Stimulated activated CD4-positive, alpha-beta T cell treated with anti-CD3 and anti-CD28 coated beads, Interleukin-2, amount 100 ng/mL, for 24 hours (primary cell): ENCODE measurements at places on chromosomes 13 and 19.

GRCh38 chr19:8307400-8307964, 676 bp downstream of the CD320 start:
- DNase-seq: peak; percentile 24

DNA sequence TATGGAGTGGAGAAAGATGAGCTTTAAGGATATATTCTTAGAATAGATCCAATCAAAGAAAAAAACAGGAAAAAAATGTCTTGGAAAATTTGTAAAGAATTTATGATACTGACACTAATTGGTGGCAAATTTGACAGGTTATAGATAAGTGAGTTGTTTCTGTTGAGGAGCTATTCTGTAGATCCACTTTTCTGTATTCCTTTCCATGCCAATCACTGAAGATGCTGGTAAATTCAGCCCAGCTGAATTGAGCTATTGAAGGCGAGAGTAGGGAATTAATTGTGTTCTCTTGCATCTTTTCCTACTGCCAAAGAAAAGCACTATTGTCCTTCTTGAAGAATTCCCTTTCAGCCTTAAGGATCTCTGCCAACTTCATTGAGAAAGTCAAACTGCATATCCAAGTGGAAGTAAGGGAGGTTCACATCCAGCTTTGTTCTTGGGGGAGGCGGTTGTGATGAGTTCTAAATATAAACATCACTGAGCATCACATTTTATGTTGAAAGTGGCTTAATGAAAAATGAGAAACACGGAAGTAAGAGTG, 113.1 kb downstream of the PCDH9 start:
- DNase-seq: no peak

DNA sequence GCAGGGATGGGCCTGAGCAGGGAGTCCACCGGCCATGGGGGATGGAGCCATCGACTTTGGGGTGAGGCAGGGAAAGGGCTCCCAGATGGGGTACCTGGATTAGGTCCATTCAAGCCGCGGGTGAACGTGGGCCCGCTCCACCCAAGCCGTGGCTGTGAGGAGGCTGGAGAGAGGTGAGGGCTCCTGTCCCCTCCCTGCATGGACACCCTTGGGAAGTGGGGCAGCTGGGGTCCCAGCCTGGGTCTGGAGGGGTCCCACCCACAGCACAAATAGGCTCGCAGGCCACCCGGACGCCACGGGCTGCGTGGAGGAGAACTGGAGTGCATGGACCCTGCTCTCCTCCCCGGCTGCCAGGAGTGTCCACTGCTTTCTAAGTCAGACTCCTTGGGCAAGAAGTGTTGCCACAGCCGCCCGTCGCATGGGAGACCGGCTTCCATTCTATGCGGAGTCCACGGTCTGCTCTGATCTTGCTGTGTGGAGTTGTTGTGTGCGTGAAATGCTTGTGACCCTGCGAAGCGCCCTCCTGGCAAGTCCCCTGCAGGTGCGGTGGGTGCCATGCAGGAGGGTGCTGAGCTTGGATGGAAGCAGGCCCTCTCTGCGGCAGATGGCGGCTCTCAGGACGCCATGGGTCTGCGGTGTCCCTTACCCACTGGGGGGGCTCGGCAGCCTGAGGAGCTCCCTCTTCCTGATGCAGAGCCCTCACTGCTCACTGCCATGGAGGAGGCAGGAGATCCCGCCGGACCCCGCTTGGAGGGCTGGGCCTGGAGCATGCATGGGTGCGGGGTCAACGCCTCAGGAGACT, 2.0 kb downstream of the DAZAP1 start:
- no peak for DNase-seq

GRCh38 chr19:480016-480855, 16.1 kb upstream of the MADCAM1 start:
- peak; percentile 60 for DNase-seq

DNA sequence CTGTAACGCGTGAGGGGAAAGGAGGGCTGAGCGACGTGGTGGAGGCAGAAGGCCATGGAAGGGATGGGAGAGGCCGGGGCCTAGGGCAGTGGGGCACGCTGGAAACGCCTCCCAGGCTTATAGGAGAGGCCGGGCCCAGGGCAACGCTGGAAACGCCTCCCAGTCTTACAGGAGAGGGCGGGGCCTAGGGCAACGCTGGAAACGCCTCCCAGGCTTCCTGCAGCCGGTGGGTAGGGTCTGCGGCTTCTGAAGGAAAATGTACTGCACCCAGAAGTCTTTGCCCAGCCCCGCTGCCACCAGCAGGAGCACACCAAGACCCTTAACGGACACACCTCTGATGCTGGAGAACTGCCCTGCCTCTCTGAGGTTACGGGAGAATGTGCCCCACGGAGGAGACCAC, 9.1 kb downstream of the CACTIN start:
- DNase-seq: no peak

DNA sequence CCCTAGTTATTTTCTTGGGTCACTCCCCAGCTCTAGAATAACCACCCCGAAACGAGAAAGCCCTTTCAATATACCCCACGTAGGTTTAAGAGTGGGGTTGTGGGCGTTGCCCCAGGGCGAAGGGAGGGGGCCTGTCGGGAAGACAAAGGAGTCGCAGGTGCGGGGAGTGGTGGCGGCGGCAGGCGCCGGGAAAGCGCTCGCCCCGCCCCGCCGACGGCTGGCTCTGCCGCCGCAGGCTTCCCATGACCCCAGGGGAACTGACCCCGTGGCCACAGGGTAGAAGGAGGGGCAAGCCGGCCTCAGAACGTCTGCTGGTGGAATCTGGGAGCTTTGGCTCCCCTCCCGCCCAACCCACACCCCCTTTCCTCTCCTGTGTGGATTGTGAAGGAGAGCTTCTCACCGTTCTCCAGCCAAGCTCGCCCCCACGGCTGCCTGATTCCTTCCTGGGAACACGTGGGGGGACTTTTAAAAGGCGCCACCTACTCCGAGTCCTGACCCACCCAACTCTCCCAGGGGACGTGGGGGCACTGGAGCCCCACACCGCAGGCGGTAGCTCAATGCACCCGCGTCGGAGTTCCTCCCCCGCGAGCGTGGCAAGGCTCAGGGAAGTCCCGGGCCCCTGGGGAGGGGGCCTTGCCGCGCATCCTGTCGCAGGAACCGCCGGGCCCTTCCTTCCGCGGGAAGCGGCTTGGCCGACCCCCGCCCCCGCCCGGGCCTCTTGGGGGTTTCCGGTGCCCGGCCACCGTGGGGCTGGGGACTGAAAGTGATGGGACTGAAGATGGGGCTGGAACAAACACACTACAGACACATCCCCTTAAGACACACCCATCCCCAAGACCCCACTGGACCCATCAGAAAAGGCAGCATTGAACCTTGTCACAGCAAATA, 5.5 kb downstream of the IER2 start:
- DNase-seq: peak; percentile 75

GRCh38 chr13:21055511-21056045, 5.8 kb downstream of the LATS2 start:
- DNase-seq: no peak

- DNase-seq: no peak
Observed at GRCh38 chr13:37143911-37144310, 38.4 kb upstream of the CSNK1A1L start.

GRCh38 chr19:54418030-54418929, 3.0 kb downstream of the TTYH1 start:
- DNase-seq: no peak

DNA sequence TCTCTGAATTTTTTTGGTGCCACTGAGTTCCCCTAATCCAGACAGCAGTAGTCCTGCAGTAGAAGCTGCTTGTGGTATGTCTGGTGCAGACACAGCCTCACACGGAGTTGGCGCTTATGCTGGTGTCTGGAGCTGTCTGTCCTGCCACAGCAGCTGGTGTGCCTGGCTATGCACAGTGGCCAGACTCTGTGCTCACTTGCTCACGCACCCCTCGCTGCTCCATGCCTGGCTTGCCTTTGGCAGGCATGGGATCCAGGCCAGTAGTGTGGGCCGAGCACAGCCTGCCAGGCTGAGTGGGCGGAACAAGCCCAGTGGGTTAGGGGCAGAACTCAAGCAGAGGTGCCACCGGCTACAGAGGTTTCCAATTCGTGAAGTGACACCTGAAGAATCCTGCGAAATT, 845.9 kb upstream of the PCDH9 start:
- no peak for DNase-seq

DNA sequence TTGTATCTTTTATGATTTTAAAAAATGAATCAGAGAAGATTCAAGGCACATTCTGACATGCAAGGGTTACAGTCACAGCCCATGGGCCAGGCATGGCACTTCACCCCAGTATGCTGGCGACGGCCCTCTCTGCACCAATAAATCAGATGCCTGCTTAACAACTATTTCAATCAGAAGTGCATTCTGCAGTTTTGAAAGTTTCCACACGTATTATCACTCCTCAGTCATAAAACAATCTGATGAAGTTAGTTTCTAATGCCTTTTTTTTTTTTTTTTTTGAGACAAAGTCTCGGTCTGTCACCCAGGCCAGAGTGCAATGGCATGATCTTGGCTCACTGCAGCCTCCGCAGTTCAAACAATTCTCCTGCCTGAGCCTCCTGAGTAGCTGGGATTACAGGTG, 28.3 kb upstream of the FFAR2 start:
- no peak for DNase-seq

DNA sequence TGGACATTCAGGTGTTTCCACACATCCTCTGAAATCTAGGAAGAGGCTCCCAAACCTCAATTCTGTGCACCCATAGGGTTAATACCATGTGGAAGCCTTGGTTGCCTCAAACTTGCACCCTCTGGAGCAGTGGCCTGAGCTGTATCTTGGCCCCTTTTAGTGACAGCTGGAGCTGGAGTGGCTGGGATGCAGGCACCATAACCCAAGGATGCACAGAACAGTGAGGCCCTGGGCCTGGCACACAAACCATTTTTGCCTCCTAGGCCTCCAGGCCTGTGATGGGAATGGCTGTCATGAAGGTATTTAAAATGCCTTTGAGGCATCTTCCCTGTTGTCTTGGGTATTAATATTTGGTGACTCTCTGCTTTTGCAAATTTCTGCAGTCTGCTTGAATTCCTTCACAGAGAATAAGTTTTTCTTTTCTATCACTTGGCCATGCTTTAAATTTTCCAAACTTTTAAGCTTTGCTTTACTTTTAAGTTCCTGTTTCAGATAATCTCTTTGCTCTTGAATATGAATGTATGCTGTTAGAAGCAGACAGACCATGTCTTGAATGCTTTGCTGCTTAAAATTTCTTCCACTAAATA, 1594.5 kb upstream of the PCDH20 start:
- DNase-seq: no peak

DNA sequence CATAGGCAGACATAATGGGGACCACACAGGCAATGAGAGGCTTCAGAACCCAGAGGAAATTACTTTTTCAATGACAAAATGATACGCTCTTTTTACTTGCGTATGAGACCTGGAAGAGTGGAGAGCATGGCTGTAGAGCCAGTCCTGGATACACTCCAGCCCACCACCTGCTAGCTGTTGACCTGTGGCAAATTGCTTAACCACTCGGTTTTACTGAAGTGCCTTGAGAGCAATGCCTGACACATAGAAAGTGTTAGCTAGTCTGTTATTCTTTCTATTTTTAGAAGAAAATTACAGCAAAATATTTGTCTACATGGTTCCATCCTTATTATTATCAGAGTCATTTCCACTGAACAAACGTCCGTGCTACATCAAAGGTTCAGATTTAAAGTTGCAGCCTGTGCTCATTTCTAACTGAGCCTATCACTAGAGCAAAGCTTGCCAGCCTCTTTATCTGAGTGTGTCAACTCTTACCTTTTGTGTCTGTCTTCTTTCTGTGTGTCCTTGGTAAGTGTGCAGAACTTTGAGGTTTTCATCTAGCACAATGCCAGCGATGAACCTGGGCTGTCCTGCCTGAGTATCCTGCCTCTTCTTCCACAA, 9.6 kb upstream of the GPR183 start:
- DNase-seq: no peak

GRCh38 chr13:89455741-89456140, 1784.6 kb downstream of the SLITRK5 start:
- no peak for DNase-seq

GRCh38 chr19:51600940-51601580, 29.1 kb downstream of the SIGLEC5 start:
- peak; percentile 8 for DNase-seq
